BE2C (cell line): ENCODE measurements at places on chromosomes 5 and 9.

DNA sequence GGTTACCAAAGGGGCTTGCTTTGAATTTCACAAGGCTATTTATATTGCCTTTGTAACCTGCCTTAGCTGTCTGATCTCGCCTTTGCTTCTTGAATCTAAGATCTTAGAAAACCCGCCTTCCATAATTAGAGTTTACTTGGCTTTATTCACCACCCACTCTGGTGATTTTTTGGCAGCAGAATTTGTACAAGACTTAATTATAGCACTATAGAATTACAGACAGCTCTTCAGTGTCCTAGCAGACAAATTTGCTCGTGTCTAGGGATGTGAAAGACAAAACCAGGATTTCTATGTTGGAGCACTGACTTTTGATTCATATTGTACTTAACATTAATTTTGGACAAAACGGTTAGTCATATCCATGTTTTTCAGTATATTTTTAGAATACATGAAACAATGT is 306.6 kb downstream of the ADGRV1 start:
- no peak for DNase-seq

DNA sequence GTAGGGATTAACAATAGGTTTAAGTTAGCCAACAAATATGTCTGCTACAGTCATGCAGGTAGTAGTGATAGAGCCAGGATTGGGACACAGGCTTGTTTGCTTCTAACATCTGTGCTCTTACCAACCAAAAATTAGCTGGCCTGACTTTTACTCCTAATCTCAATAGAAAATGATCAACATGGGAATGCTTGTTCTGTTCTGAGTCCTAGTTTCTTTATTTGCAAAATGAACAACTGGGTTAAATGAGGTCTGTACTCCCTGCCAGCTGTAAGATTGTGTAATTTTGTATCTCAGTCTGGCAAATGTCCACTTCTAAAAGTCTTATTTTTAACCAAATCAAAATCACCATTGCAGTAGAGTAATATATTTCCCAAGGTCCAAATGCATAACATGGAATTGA is 216.8 kb downstream of the NMUR2 start:
- no peak for DNase-seq

DNA sequence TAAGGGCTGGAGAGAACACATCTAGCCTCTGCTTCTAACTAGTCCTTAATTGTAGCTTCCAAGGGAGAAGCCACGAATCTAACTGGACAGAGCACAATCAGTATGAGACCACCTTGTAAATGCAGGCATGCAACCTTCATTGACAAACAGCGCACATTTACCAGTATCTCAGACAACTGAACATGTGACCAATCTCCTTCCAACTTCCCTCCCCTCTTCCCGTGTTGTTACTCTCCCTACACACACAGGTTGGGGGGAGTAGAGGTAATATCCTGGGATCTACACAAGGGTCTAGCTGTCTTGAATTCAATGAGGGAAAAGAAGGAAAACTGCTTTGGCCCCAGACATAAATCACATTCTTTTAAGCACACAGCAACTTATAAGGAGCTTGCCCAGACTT is 77.6 kb downstream of the LIFR start:
- no peak for DNase-seq

- no peak for DNase-seq
Measured at GRCh38 chr9:32278991-32279390, 105.5 kb upstream of the ACO1 start.

- DNase-seq = no peak
Measured at GRCh38 chr5:107876906-107877305, 206.2 kb upstream of the EFNA5 start.

GRCh38 chr5:100760688-100761087 is 142.4 kb downstream of the ST8SIA4 start:
- DNase-seq = no peak

DNA sequence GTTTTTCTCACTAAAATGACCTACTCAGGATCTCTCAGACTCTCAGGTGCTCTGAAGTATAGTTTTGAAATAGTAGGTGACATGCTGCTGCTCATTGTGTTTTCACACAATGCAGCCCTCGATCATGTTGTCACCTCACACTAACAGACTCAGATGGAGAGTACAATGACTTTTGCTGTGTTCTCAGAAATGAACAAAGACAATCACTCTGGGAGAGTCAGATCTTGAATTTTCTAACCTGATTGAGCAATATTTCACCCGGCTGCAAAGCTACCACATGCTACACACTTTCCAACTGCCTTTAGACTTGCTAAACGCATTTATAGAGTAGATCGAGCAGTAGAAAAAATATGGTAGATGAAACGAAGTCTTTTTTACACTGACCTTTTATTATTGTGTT is 113.4 kb downstream of the ST8SIA4 start:
- no peak for DNase-seq

- no peak for DNase-seq
Measured at GRCh38 chr5:61626639-61627282, 294.7 kb downstream of the ZSWIM6 start.

DNA sequence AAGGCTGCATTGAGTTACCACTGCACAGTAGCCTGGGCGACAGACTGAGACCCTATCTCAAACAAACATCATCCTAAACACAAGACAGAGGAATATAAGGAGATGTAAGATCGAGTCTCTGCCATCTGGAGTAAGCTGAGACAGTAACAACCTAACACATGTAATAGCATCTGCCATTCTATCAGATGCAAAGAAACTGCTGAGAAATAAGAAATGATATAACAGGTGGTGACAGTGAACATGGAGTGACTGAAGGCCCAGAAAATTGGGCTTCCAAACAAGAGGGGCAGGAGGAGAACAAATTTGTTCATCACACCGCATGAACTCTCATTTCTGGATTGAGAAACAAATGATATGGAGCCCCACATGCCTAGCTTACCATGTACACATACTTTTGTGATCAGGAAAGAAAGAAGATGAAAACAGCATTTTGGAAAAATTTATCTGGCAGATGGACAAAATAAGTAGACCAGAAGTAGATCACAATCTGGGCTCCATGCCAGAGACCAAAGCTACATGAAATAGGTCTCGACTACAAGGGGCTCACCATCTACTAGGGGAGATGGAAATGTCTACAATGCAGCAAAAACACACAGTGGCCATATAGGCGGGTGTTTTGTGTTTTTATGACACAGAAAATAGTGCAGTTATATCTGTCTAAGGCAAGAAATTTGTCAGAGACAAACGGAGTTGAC is 45.5 kb downstream of the ECPAS start:
- no peak for DNase-seq

GRCh38 chr5:171667341-171668096 is 118.1 kb upstream of the SMIM23 start:
- DNase-seq = no peak

GRCh38 chr5:158593925-158594324 is 505.8 kb downstream of the EBF1 start:
- no peak for DNase-seq

DNA sequence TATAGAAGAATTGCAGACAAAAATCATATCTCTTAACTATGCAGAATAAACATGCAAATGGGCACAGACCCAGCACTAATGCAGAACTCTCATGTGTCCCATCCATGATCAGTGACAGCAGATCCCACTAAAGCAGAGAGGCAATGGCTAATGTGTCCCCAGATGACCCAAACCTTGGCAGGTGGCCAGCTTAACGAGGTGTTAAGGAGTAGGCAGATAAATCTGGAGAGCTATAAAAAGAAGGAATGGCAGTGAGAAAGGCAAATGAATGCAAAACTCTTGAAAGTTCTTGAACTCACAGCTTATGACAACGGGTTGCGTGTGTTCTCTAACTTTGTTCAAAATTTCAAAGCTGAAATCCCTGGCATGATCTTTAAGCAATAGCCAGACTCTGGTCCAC is 265.4 kb downstream of the RASEF start:
- DNase-seq = peak; percentile 55

- no peak for DNase-seq
Measured at GRCh38 chr5:53237876-53238275, 128.3 kb upstream of the MOCS2 start.

DNA sequence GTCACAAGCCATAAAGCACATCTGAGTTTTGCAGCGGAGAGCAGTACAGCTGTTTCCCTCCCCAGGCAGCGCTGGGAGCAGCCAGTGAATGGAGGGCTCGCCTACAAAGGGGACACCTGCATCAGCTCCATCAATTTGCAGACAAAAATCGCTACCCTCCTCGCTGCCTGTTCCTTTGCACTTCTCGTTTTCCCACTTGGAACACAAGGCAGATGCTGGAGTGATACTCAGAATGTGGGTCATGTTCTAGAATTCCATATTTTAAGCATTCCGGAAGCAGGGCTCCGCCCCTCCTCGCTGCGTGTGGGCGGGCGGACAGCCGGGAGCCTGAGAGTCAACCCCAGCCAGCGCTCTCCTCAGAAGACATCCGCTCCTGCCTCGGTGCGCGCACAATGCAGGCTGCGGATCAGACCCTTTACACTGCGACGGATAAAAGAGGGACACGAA is 92.1 kb downstream of the LMNB1 start:
- peak; percentile 44 for DNase-seq

GRCh38 chr5:154415114-154415513 is 30.7 kb upstream of the SAP30L start:
- no peak for DNase-seq

DNA sequence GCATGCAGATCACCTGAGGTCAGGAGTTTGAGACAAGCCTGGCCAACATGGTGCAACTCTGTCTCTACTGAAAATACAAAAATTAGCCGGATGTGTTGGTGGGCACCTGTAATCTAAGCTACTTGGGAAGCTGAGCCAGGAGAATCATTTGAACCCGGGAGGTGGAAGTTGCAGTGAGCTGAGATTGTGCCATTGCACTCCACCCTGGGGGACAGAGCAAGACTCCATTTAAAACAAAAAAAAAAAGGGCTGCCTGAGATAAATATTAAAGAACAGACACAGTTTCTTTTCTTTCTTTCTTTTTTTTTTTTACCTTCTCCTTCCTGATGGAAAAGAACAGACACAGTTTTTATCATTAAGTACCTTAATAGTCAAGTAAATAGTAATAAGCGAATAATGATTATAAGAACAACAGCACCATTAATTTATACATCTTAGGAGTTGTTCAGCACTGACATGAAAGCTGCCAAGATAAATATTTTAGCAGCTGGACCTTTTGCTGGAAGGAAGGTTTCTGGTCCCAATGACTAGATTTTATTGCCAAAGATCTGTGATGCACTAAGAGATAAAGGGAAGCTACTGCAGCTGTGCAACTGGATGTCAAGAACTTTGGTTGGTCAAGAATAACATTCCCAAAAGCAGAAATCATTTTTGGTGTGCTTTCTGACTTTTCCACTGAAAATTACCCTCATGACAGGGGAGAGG is 7.0 kb downstream of the CENPP start:
- no peak for DNase-seq

GRCh38 chr5:208449-209114 is 9.4 kb downstream of the CCDC127 start:
- DNase-seq = no peak
